Caco-2 (cell line): ENCODE measurements at places on chromosomes 1 and 21. TPM values are rescaled to one million over a fixed set of nuclear protein-coding genes. Genes with fewer than 3 reads are reported as not detected.

AADACL4 gene
- total RNA-seq, result not detected in 2 replicates

NUAK2 gene
- total RNA-seq, result 25.7 and 27.0 TPM in 2 replicates

ANGPTL3 gene
- total RNA-seq, result 0.77 and 0.86 TPM in 2 replicates

CLIC4 gene
- total RNA-seq, result 125 and 140 TPM in 2 replicates

PRKAA2 gene
- total RNA-seq, result 5.8 and 5.9 TPM in 2 replicates

CLCA1 gene
- not detected in 2 replicates for total RNA-seq

FAM72C gene
- total RNA-seq, result 0.46 TPM in 1 of 2 replicates, not detected in the other

FAM163A gene
- total RNA-seq, result not detected in 2 replicates

SMCP gene
- total RNA-seq, result not detected in 2 replicates

S100A2 gene
- total RNA-seq, result 2.4 and 3.0 TPM in 2 replicates

PPFIA4 gene
- 8.7 and 9.4 TPM in 2 replicates for total RNA-seq

ATXN7L2 gene
- total RNA-seq, result 3.9 and 4.0 TPM in 2 replicates

S100B gene
- total RNA-seq, result not detected in 2 replicates

B3GALT2 gene
- not detected in 2 replicates for total RNA-seq

ELAPOR1 gene
- total RNA-seq, result 0.75 and 1.6 TPM in 2 replicates
